SJSA1 (cell line): ENCODE measurements at places on chromosomes 13 and 19. TPM values are rescaled to one million over a fixed set of nuclear protein-coding genes. Genes with fewer than 3 reads are reported as not detected.

EFNB2 gene
- 5.8 and 6.5 TPM in 2 replicates for total RNA-seq

- no peak overlapping the region for H3K27ac ChIP-seq
- no peak for DNase-seq
These were observed 3.2 kb downstream of the CRLF1 start for GRCh38 chr19:18603255-18603957.

DNA sequence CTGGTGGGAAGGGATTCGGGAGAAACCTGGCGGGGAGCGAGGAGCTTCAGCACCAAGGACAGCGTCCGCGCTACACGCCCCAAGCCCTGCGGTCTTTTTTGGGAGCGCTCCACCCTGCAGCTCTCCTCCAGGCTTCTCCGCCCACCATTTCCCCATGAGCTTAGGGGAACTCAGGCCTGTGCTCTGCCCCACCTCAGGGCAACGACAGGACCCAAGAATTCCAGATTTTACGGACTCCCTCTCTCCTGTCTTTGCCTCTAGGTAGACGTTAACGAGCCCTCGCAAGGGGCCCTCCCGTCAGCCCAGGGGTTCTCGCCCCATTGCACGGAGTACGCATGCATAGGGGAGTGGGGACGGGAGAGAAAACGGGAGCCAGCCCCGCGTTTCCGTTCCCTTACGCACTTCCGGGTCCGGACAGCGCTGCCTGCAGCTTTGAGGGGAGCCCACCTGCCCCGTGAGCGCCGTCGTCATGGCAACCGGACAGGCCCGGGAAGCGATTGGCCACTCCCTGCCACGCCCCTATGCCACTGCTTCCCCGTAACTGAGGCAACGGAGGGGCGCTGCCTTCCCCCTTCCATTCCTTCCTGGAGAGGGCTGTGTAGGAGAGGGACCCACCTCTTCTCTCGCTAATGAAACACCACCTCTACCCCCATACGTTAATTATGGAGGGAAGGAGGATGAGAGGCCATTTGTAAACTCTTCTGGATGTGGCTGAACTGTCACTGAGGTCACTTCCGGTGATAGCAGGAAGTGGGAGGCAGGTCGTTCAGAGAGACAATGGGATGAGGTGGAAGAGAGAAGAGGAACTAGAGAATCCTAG lies 20.8 kb downstream of the NOVA2 start:
- H3K4me3 ChIP-seq = peak overlapping the region; percentile 20
- H3K36me3 ChIP-seq = no peaks in the 10 kb centered on the region; the same call in 1 of the 2 replicates
- peaks cover 9% of the 10 kb centered on the region for H3K27me3 ChIP-seq
- peak; percentile 62 for DNase-seq

DNA sequence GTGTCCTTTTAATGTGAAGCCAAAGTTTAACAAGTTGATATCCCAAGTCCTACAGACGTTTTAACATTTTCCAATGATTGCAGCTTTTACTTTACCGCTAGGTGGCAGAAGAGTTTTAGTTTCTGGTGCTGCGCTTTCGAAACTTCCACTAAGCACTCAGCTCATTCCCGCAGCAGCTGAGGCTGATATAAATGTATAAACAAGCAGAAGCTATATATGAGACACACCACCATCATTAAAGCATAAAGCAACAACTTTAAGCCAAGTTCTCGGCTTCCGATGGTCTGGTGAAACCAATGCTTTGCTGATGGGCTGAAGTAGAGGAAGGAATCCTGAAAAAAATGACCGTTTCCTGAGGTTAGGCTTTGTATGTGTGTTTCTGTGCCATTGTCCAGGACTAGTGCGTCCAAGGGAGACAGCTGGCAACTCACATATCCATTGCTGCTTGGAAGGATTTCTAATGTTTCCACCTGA lies 753.9 kb downstream of the OLFM4 start:
- no peaks in the 10 kb centered on the region for H3K27me3 ChIP-seq
- no peaks in the 10 kb centered on the region for H3K36me3 ChIP-seq
- H3K27ac ChIP-seq = no peak overlapping the region
- H3K4me3 ChIP-seq = no peak overlapping the region

- DNase-seq = no peak
- no peaks in the 10 kb centered on the region for H3K4me1 ChIP-seq
- H3K27ac ChIP-seq = no peak overlapping the region
- no peaks in the 10 kb centered on the region for H3K36me3 ChIP-seq
- H3K4me3 ChIP-seq = no peak overlapping the region
These were observed 303.4 kb downstream of the GPC6 start for GRCh38 chr13:93529961-93530360.

DNA sequence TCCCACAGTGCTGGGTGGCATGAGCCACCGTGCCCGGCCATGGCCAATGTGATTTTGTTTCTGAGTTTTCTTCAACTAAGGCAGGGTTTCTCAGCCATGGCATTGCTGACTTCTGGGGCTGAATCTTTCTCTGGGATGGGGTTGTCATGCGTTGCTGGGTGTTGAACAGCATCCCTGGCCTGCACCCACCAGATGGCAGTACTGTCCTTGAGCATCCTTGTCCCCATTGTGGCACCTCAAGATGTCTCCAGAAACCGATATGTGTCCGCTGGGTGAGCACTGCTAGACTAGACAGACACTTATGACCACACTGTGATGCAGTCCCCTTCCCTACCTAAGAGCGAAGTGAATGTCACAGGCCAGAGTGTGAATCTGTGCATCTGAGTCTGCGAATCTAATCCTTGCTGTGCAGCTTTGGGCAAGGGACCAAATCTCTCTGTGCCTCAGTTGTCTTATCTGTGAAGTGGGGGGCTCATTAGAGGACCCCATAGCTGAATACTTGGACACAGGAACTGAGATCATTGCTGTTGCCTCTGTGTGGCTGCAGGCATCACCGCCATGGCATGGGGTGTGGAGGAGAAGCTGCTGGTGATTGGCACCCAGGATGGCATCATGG lies 50.3 kb upstream of the SIN3B start:
- peak; percentile 29 for DNase-seq
- H3K4me3 ChIP-seq = no peak overlapping the region
- H3K4me1 ChIP-seq = no peaks in the 10 kb centered on the region
- no peaks in the 10 kb centered on the region for H3K27me3 ChIP-seq
- H3K36me3 ChIP-seq = no peaks in the 10 kb centered on the region
